AG04449 (cell line): ENCODE measurements at places on chromosomes 16 and 17.

GRCh38 chr17:51442088-51442865 lies 181.9 kb downstream of the UTP18 start:
- no peak for DNase-seq

- DNase-seq: no peak
Measured at GRCh38 chr17:10290041-10290440, 82.8 kb downstream of the MYH13 start.

DNA sequence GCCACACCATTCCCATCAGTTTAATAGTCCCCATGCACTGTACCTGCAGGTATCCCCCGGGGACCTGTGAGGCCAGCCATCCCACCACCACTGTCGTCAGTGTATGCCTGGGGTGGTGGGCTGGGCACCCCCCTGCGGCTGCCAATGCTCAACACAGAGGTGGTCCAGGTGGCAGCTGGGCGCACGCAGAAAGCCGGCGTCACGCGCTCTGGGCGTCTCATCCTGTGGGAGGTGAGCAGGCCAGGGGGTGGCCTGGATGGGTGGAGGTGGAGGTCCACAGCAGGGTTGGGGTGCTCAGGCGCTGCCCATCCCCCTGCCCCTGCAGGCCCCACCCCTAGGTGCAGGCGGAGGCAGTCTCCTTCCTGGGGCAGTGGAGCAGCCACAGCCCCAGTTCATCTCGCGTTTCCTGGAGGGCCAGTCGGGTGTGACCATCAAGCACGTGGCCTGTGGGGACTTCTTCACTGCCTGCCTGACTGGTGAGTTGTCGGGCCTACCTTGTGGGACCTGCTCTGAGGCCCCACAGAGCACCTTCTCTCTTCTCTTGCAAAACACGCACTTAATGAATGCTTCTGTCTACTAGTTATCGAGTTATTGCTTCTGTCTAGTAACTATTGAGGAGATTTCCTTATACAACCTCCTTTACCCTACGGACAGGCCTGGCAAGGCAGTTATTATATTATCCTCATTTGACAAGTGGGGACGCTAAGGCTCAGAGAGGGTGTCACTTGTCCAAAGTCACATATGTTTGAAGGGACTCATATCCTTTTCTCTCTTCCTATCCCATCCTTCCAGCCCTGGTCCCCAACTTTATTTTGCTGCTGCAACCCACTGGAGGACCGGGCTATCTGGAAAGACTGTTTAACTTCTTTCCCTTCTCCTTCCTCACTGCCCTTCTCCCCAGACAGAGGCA lies 5.8 kb upstream of the TRAF4 start:
- no peak for DNase-seq

GRCh38 chr17:42361781-42362186 lies 26.5 kb downstream of the STAT3 start:
- no peak for DNase-seq

DNA sequence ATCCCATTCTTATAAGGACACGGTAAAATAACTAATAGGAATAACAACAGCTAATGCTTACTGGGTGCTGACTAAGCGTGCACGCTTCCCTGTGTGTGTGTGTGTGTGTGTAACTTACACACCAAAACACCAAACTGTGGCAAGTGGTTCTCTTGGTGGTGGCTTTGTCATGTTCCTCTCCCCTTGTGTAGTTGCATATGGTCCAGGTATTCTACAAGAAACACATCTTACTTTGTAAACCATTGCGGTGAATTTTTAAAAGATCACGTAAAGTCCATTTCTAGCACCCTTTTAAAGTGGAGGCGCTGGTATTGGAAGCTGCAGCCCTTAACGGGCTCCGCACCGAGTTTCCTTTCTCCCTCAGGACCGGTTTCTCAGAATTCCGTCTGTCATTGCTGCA lies 221.0 kb upstream of the FOXF1 start:
- no peak for DNase-seq

- no peak for DNase-seq
Measured at GRCh38 chr17:7133916-7134315, 19.3 kb upstream of the ASGR2 start.

- no peak for DNase-seq
Measured at GRCh38 chr17:47802341-47803022, 19.1 kb downstream of the OSBPL7 start.

GRCh38 chr17:7260651-7261378 lies 1.5 kb downstream of the CLDN7 start:
- DNase-seq: no peak

GRCh38 chr16:73154063-73154870 lies 106.3 kb upstream of the ZFHX3 start:
- no peak for DNase-seq

GRCh38 chr17:33977729-33978514 lies 277.2 kb upstream of the CCL2 start:
- no peak for DNase-seq

- no peak for DNase-seq
Measured at GRCh38 chr17:33112763-33113162, 121.1 kb downstream of the SPACA3 start.

- DNase-seq: no peak
Measured at GRCh38 chr17:64783556-64784352, 121.6 kb upstream of the SMURF2 start.

DNA sequence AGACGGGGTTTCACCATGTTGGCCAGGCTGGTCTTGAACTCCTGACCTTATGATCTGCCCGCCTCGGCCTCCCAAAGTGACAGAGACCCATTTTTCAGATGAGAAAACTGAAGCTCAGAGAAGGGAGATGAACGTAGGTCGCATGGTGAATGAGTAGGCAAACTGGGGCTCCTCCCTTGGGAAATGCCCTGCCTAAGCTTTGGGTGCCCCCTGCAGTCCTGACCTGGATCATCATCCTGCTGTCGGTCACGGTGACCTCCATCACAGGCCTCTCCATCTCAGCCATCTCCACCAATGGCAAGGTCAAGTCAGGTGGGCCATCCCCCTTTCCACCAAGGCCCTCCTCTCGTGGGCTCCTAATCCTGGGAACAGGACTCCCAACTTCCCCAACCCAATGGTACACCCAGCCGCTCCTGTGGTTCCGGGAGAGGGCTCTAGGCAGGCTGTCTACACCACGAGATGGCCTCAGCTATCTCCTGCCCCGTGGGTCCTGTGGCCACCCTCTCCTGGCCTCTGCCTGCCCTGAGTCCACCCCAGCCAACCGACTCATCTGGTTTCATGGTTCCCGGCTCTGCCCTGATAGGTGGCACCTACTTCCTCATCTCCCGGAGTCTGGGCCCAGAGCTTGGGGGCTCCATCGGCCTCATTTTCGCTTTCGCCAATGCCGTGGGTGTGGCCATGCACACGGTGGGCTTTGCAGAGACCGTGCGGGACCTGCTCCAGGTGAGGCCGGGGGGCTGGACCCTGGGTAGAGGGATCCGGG lies 4.7 kb downstream of the SLC12A3 start:
- DNase-seq: no peak
